Esophagus squamous epithelium (tissue), 5 donors: ENCODE measurements at places on chromosomes 4 and X. TPM values are rescaled to one million over a fixed set of nuclear protein-coding genes. Genes with fewer than 3 reads are reported as not detected.
A peak's percentile ranks its signal among the peaks of the same experiment; 100 is the strongest.

- H3K4me3 ChIP-seq: no peak overlapping the region
- H3K27me3 ChIP-seq: no peaks in the 10 kb centered on the region
- H3K27ac ChIP-seq: no peak overlapping the region
- no peaks in the 10 kb centered on the region for H3K4me1 ChIP-seq
These were observed 5.7 kb upstream of the SLC25A4 start for GRCh38 chr4:185137233-185137925.

Gene PITX2
- 0.66 TPM for total RNA-seq

DNA sequence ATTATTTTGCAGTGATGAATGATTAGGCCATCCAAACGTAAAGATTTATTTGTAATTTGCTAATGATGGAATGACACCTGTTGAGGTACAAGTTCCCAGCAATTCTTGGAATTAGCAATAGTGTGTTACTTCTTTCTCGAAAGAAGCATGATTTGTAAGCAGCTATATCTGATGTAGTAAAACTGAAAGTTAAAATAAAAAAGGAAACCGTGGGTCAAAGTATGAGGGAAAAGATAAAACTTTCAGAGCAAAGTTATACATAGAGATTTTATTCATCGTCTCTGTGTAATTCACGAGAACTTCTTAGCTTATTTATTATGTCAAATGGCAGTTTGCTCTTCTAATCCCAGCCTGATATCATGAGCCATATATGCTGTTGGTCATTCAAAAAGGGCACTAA is 59.0 kb downstream of the NFKB1 start:
- H3K4me3 ChIP-seq: no peak overlapping the region
- H3K36me3 ChIP-seq: no peaks in the 10 kb centered on the region
- no peak for DNase-seq
- H3K4me1 ChIP-seq: peaks cover 13% of the 10 kb centered on the region
- H3K27ac ChIP-seq: no peak overlapping the region
- H3K27me3 ChIP-seq: no peaks in the 10 kb centered on the region

DNA sequence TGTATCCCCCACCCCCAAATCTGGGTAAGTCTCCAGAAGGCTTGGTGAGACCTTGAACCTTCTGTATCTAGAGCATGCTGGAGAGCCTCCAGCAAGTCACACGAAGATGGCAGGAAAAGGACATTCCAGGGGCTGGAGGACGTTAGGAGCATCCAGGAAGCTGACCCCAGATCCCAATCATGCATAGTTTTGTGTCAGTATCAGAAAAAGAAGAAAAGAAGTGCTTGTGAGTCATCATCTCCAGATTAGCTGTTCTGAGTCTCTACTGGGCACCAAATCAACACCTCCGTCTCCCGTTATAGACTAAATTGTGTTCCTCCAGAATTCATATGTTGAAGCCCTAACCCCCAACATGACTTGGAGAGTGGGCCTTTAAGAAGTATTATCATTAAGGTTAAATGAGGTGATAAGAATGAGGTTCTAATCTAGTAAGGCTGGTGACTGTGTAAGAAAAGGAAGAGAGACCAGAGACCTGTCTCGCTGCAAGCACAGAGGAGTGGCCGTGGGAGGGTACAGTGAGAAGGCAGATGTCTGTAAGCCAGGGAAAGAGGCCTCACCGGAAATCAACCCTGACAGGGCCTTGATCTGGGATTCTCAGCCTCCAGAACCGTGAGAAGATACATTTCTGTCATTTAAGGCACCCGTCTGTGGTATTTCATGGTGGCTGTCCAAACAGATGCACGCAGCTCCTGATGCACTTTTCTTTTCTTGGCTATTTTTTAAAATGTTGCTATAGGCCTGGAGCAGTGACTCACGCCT is 38.1 kb upstream of the CLDN24 start:
- no peak for DNase-seq
- H3K4me1 ChIP-seq: peaks cover 7% of the 10 kb centered on the region
- no peak overlapping the region for H3K4me3 ChIP-seq
- H3K27me3 ChIP-seq: no peaks in the 10 kb centered on the region
- H3K27ac ChIP-seq: no peak overlapping the region
- H3K36me3 ChIP-seq: no peaks in the 10 kb centered on the region

- no peak for DNase-seq
- H3K4me3 ChIP-seq: no peak overlapping the region
- no peaks in the 10 kb centered on the region for H3K36me3 ChIP-seq
- H3K4me1 ChIP-seq: no peaks in the 10 kb centered on the region
- no peaks in the 10 kb centered on the region for H3K27me3 ChIP-seq
These were observed 225.8 kb downstream of the STK32B start for GRCh38 chr4:5277079-5277478.

GRCh38 chr4:159117968-159118367 is 15.1 kb downstream of the RAPGEF2 start:
- H3K4me1 ChIP-seq: no peaks in the 10 kb centered on the region
- H3K4me3 ChIP-seq: no peak overlapping the region
- no peak for DNase-seq
- no peak overlapping the region for H3K27ac ChIP-seq

- peaks cover 14% of the 10 kb centered on the region for H3K4me1 ChIP-seq
- no peaks in the 10 kb centered on the region for H3K36me3 ChIP-seq
- DNase-seq: no peak
- H3K4me3 ChIP-seq: no peak overlapping the region
These were observed 72.1 kb downstream of the HPGD start for GRCh38 chr4:174449944-174450785.

- no peaks in the 10 kb centered on the region for H3K27me3 ChIP-seq
- H3K36me3 ChIP-seq: no peaks in the 10 kb centered on the region
- H3K4me1 ChIP-seq: no peaks in the 10 kb centered on the region
- H3K27ac ChIP-seq: no peak overlapping the region
- DNase-seq: no peak
These were observed 409.1 kb upstream of the SPANXN4 start for GRCh38 chrX:142616636-142617035.

- DNase-seq: no peak
- H3K27me3 ChIP-seq: no peaks in the 10 kb centered on the region
- no peaks in the 10 kb centered on the region for H3K36me3 ChIP-seq
- H3K4me3 ChIP-seq: no peak overlapping the region
- no peaks in the 10 kb centered on the region for H3K4me1 ChIP-seq
- H3K27ac ChIP-seq: no peak overlapping the region
These were observed 293.1 kb downstream of the TENM3 start for GRCh38 chr4:182536221-182536811.

DNA sequence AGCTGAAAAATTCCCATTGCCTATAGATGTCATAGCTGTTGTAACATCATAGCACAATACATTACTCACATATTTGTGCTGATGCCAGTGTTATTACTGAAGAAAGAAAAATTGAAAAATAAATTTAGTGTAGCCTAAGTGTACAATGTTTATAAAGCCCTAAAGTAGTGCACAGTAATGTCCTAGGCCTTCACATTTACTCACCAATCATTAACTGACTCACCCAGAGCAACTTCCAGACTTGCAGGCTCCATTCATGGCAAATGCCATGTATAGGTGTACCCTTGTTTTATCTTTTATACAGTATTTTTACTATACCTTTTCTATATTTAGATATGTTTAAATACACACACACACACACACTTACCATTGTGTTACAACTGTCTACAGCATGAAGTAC is 265.4 kb upstream of the MAGEB18 start:
- no peak for DNase-seq
- H3K4me1 ChIP-seq: no peaks in the 10 kb centered on the region
- no peaks in the 10 kb centered on the region for H3K27me3 ChIP-seq
- H3K27ac ChIP-seq: no peak overlapping the region

GRCh38 chr4:5209862-5210261 is 158.6 kb downstream of the STK32B start:
- H3K4me1 ChIP-seq: peaks cover 4% of the 10 kb centered on the region
- H3K27ac ChIP-seq: no peak overlapping the region
- no peaks in the 10 kb centered on the region for H3K27me3 ChIP-seq
- H3K4me3 ChIP-seq: no peak overlapping the region
- DNase-seq: no peak

Gene UGT2B17
- total RNA-seq: not detected

DNA sequence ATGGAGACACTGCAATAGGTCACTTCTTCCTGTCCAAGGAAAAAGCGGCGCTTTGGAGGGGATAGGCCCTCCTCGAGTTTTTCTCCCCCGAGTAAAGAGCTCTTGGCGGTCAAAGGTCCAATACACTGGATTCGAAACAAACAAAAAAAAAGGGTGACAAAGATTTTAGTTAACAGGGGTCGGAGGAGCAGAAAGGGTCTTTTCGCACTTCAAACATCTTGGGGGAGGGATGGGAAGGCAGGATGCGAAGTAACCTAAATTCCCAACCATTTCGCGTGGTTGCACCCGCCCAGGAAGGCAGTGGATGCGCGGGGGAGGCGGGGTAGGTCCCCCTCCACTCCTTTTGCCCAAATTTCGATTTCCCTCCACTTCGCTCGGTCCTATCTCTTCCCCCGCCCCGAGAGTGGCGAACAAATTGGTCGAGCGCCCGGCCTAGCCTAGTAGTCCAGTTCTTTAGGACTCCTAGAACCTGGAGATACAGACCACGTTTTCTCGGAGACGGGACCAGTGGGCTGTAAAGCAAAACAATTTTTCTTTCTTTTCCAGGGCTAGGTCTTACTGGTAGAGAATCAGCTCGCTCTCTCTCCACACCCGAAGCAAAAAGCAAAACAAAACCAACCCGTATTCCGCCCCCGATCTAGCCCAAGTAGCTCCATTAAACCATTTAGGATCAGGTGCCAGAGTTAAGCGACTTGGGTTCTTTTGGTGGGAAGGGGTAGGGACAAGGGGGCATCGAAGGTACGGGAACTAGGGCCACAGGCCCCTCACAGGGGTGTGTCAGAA is 2.0 kb upstream of the STAG2 start:
- H3K27me3 ChIP-seq: no peaks in the 10 kb centered on the region
- no peak for DNase-seq
- peaks cover 20% of the 10 kb centered on the region for H3K4me1 ChIP-seq
- peak overlapping the region; percentile 95 for H3K27ac ChIP-seq

- H3K4me1 ChIP-seq: no peaks in the 10 kb centered on the region
- no peak overlapping the region for H3K4me3 ChIP-seq
- H3K36me3 ChIP-seq: no peaks in the 10 kb centered on the region
- no peak for DNase-seq
- H3K27ac ChIP-seq: no peak overlapping the region
- no peaks in the 10 kb centered on the region for H3K27me3 ChIP-seq
These were observed 167.9 kb downstream of the CAMK2D start for GRCh38 chr4:113593400-113594230.

DNA sequence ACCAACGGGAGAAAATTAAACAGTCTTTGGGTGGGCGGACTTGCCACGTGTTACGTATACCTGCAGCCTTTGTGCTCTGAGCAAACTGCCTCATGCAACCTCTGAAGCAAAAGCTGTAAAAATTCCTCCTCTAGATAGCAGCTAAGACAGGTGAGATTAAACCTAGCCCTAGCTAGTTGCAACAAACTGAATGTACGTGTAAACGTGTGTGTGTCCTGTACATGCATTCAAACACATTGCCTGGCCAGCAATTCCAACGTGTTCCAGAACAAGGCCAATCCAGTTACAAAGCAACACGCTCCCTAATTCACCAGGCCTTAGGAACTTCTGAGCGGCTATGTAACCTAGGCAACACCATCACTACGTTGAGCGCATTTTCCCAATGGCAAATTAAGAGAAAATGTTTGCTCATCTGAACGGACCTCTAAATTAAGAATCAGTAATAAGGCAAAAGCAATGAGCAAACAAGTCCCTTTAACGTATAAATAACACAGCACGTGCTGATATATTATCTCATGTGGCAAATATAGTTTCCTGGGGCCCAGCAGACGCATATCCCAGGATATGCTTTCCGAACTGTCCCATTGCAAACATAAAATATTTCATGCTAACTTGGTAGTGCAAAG is 792 bp downstream of the PPID start:
- H3K27me3 ChIP-seq: peaks cover 3% of the 10 kb centered on the region
- H3K27ac ChIP-seq: peak overlapping the region; percentile 90
- no peak for DNase-seq
- H3K36me3 ChIP-seq: no peaks in the 10 kb centered on the region
- peak overlapping the region; percentile 74 for H3K4me3 ChIP-seq

Gene RTL3
- 0.19 TPM for total RNA-seq

Gene CXCL9
- total RNA-seq: 0.19 TPM

DNA sequence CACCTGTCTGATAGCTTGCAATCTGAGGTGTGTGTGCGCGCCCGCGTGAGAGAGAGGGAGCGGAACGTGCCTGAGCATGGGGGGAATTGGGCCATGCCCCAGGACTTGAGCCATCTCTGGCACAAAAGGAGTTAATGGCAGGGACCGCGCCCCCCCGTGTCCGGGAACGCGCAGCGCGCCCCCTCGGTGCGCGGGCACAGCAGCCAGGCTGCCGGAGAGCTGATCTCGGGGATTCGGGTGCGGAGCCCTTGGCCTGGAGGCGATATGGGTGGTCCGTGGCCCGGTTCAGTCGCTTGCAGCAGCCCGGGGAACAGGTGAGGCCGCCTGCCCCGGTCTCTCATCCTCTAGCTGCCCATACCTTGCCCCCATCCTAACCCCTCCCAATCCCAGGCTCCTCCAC is at the start of gene NLGN3:
TSS of gene NLGN3 (plus strand) at position 191 of the 400 bp plus-strand sequence. CDS start 2,909 bp downstream, outside the sequence.
- H3K4me3 ChIP-seq: peak within 1 kb of the TSS; percentile 24
- DNase-seq: no peak
- H3K27ac ChIP-seq: no peak within 1 kb of the TSS
- peaks cover 36% of the 10 kb centered on the region for H3K36me3 ChIP-seq

- peaks cover 12% of the 10 kb centered on the region for H3K27me3 ChIP-seq
- H3K27ac ChIP-seq: no peak overlapping the region
- no peak for DNase-seq
- H3K36me3 ChIP-seq: no peaks in the 10 kb centered on the region
- H3K4me3 ChIP-seq: no peak overlapping the region
These were observed 2.2 kb downstream of the SORCS2 start for GRCh38 chr4:7194251-7195140.

Gene GYG2
- total RNA-seq: 0.95 TPM

Gene FMR1NB
- total RNA-seq: not detected

DNA sequence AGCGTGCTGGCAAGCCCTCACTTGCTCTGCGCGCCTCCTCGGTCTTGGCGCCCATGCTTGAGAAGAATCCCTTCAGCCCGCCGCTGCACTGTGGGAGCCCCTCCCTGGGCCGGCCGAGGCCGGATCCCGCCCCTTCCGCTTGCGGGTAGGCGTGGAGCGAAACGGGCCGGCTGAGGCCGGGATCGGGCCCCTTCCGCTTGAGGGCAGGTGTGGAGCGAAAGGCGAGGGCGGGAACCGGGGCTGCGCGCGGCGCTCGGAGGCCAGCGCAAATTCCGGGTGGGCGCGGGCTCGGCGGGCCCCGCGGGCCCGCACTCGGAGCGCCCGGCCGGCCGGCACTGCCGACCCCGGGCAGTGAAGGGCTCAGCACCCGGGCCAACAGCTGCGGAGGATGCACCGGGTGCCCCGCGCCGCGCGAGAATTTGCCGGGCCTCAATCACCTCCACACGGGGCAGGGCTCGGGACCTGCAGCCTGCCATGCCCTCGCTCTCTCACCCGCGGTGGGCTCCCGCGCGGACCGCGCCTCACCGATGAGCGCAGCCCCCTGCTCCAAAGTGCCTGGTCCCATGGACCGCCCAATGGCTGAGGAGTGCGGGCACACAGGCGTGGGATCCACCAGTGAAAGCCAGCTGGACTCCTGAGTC is 58.1 kb upstream of the GBA3 start:
- no peaks in the 10 kb centered on the region for H3K4me1 ChIP-seq
- H3K4me3 ChIP-seq: no peak overlapping the region
- H3K27me3 ChIP-seq: no peaks in the 10 kb centered on the region
- no peak for DNase-seq
- no peak overlapping the region for H3K27ac ChIP-seq

GRCh38 chrX:115553171-115553570 is 7.8 kb upstream of the PLS3 start:
- H3K4me3 ChIP-seq: no peak overlapping the region
- no peak overlapping the region for H3K27ac ChIP-seq
